IMR-90 (cell line): ENCODE measurements at places on chromosomes 5 and 9. TPM values are rescaled to one million over a fixed set of nuclear protein-coding genes. Genes with fewer than 3 reads are reported as not detected.
A peak's percentile ranks its signal among the peaks of the same experiment; 100 is the strongest.

ABO gene
- total RNA-seq = not detected in 2 replicates

SLIT3 gene
- total RNA-seq = 0.18 and 0.28 TPM in 2 replicates

NTRK2 gene
- total RNA-seq = under 0.01 TPM in 1 of 2 replicates, not detected in the other

LRRC14B gene
- total RNA-seq = not detected in 2 replicates

GZMA gene
- total RNA-seq = not detected in 2 replicates

FOXD4L5 gene
- under 0.01 TPM in 1 of 2 replicates, not detected in the other for total RNA-seq

HCN1 gene
- total RNA-seq = not detected in 2 replicates

RAD17 gene
- 10.9 and 13.3 TPM in 2 replicates for total RNA-seq

MLANA gene
- not detected in 2 replicates for total RNA-seq

EFNA5 gene
- total RNA-seq = 1.6 and 2.2 TPM in 2 replicates

MAMDC4 gene
- total RNA-seq = 0.18 and 0.28 TPM in 2 replicates

CCNJL gene
- 2.0 and 2.8 TPM in 2 replicates for total RNA-seq

DNA sequence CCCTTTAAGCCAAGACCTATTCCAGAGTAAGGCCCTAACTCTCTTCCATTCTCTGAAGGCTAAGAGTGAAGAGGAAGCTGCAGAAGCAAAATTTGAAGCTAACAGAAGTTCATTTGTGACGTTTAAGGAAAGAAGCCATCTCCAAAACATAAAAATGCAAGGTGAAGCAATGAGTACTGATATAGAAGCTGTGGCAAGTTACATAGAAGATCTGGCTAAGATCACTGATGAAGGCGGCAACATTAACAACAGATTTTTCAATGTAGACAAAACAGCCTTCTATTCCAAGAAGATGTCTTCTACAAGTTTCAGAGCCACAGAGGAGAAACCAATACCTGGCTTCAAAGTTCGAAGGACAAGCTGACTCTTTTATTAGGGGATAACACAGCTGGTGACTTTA, 1143.4 kb downstream of the CDH12 start:
- H3K4me1 ChIP-seq = no peaks in the 10 kb centered on the region
- no peak overlapping the region for H3K4me3 ChIP-seq
- DNase-seq = no peak
- no peaks in the 10 kb centered on the region for H3K27me3 ChIP-seq

DNA sequence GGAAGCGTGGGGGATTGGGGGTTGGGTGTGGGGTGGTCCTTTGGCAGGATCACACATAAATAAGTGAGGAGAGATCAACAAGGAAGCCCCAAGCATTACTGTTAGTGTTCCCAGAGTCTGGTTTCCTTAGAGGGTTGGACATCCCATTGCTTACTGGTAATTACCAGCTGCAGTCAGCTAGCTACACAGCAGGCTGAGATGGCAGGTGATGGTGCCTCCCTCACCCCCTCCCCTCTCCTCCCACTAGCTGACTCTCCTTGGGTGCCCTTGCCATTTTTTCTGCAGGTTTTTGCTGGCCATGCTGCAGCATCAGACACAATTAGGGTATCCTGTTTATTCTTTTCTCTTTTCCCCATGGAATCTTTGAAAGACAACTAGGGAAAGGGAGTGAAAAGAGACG, 107.5 kb upstream of the TLR4 start:
- no peaks in the 10 kb centered on the region for H3K4me1 ChIP-seq
- H3K36me3 ChIP-seq = no peaks in the 10 kb centered on the region
- DNase-seq = no peak
- no peak overlapping the region for H3K4me3 ChIP-seq
- H3K27ac ChIP-seq = no peak overlapping the region

DNA sequence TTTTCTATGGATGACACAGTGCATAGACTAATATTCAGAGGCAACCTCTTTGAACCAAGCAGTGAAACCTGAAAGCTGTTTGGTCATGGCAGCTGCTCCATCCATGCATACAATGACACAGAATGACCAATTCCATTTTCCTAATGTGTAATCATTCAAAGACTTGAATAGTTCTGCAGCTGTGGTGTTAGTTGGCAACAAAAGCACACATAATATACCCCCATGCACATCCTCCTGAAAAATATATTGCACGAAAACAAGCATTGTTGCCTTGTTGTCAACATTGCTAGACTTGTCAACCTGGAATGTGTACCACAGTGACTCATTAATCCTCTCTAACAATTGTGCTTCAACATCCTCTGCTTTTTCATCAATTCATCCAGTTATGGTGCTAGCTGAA, 71.0 kb upstream of the SEMA6A start:
- H3K36me3 ChIP-seq = no peaks in the 10 kb centered on the region
- H3K27me3 ChIP-seq = no peaks in the 10 kb centered on the region
- H3K27ac ChIP-seq = no peak overlapping the region
- no peak for DNase-seq
- no peaks in the 10 kb centered on the region for H3K4me1 ChIP-seq

GRCh38 chr5:175614861-175615260, 43.0 kb upstream of the HRH2 start:
- H3K27me3 ChIP-seq = no peaks in the 10 kb centered on the region
- H3K4me3 ChIP-seq = no peak overlapping the region
- no peak for DNase-seq
- H3K36me3 ChIP-seq = no peaks in the 10 kb centered on the region
- H3K4me1 ChIP-seq = no peaks in the 10 kb centered on the region

GRCh38 chr9:98998441-98999151, 54.9 kb downstream of the COL15A1 start:
- DNase-seq = peak; percentile 56
- H3K36me3 ChIP-seq = peaks cover 41% of the 10 kb centered on the region; the same call in 1 of the 2 replicates
- no peaks in the 10 kb centered on the region for H3K27me3 ChIP-seq
- no peak overlapping the region for H3K4me3 ChIP-seq

DNA sequence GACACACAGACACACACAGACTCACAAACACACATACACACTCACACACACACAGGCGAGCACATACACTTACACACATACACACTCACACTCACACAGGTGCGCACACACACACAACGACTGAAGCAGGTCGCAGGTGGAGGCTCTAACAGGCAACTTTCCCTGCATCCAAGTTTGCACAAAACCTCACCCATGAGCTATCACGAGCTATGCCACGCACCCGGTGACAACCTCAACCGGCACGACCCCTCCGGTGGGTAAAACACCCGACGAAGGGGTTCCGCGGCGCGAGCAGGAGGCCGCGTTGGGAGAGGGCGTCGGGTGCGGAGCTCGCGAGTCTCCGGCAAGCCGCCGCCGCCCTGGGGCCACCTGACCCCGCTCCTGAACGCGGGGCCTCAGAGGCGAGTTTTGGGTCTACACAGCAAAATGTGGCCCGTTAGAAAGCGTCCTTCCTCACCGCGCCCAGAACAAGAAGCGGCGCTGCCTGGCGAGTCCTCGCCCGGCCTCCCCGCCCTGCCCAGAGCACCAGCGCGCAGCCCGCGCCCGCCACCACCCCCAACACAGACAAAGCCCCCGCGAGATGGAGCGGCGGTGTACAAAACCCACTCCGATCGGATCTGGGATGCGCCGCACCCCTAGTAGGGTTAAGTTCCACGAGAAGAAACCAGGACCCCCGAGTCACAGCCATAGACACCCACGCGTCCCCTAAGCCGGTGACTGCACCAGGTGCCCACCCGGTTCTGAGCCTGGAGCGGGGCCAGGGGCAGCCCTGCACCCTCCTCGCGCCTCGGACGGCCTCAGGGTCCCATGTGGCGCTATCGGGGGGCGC, 665 bp downstream of the SLC6A3 start:
- no peaks in the 10 kb centered on the region for H3K4me1 ChIP-seq
- H3K27me3 ChIP-seq = peaks cover 73% of the 10 kb centered on the region
- no peaks in the 10 kb centered on the region for H3K36me3 ChIP-seq
- no peak for DNase-seq
- H3K27ac ChIP-seq = no peak overlapping the region
- H3K4me3 ChIP-seq = no peak overlapping the region

DNA sequence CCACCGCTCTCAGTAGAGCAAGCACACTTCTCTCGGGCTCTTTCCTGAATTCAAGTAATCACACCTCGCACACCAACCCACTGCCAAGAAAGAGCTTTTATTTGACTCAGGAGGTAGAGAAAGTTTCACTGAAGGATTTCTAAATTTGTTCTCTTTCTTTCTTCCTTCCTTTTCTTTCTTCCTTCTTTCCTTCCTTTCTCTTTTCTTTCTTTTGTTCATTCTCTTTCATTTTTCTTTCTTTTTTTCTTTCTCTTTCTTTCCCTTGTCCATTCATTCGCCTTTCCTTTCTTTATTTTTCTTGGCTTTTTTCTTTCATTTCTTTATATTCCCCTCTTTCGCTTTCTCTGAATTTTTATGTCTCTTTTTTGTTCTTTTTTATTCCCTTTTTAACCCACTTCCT, 300.1 kb downstream of the ENC1 start:
- H3K4me1 ChIP-seq = no peaks in the 10 kb centered on the region
- H3K27ac ChIP-seq = no peak overlapping the region
- no peaks in the 10 kb centered on the region for H3K36me3 ChIP-seq
- H3K4me3 ChIP-seq = no peak overlapping the region
- DNase-seq = no peak

DNA sequence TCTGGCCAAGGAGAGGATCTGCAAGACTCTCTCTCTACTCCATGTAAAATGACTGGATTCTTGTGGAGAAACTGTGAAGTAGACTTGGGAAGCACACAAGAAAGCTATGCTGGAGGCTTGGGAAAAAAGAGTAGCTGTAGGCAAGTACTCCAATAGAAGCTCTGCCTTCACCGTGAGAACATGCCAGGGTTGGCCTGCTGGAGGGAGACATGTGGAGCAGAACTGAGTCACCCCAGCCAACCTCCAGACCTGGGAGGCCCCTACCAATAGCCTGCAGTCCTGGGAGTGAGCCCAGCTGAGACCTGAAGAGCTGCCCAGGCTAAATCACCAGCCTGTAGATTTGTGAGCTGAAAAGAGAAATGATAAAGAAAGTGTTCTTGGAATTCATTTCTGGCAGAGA, 66.6 kb downstream of the DEPDC1B start:
- peaks cover 6% of the 10 kb centered on the region for H3K4me1 ChIP-seq
- no peaks in the 10 kb centered on the region for H3K36me3 ChIP-seq
- H3K4me3 ChIP-seq = no peak overlapping the region
- DNase-seq = peak; percentile 87

DNA sequence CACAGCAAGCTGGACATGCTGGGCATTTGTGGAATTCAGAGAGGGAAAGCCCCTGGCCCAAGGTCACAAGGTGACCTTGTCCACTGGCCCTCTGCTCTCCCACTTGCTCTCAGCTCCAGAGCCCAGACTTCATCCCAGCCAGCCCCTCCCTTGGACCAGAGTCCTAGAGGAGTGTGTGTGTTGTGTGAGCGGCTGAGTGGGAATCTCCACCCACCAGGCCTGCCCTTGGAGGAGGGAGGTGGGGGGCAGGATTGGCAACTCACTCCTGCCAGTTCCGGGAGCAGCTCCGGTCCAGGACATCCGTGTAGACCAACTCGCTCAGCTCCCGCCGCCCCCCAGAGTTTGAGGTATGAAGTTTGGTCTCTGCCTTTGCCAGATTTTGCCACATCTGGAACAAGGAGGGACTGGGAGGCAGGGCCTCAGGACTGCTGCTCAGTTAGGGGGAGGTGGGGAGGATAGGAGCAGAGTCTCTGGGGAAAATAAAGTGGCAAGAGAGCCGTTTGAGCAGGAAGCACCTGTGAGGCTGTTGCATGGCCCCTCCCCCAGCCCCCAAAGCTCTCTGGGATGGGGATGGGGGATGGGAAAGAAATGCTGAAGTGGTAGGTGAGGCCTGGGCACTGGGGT, 1.4 kb downstream of the MZB1 start:
- no peaks in the 10 kb centered on the region for H3K36me3 ChIP-seq
- peak; percentile 20 for DNase-seq

- no peak overlapping the region for H3K4me3 ChIP-seq
- no peaks in the 10 kb centered on the region for H3K36me3 ChIP-seq
- peaks cover 16% of the 10 kb centered on the region for H3K4me1 ChIP-seq
- no peak overlapping the region; the same call in 1 of the 2 replicates for H3K27ac ChIP-seq
Observed at GRCh38 chr9:129405089-129405826, 215.6 kb downstream of the C9orf50 start.

DNA sequence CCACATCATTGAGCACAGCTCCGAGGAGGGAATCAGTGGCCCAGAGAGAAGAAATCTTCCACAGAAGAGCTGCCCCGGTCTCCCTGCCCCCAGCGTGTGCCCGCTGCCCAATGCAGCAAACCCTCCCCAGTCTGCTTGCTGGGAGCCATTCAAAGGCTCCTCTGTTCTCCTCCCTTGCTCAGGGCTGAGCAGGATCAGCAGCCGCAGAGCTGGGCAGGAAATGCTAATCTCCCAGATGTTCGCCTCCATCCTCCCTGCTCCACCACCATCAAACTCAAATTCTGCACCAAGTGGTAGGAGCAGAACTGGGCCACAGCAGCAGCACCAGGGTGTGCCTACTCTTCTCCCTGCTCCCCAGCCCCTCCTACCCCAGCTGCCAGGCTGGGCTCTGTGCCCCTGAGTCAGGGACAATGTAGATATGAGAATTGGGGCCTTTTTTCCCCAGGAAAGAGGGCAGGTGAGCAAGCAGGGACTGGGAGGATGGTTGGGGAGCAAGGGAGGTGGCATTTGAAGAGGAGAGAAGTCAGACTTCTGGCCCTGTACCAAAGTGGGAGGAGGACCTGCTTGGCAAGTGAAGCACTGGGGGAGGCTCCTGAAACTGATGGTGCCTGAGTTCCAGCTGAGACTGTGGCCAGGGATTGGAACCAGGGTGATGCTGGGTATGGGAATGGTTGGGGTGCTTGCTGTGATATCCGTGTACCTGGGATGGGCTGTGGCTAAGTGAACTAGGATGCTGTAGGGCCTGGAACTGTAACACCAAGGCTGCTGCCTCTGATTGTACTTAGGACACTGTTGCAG, 1.9 kb upstream of the PCDH1 start:
- peaks cover 8% of the 10 kb centered on the region; the same call in 1 of the 2 replicates for H3K4me1 ChIP-seq
- peaks cover 81% of the 10 kb centered on the region for H3K27me3 ChIP-seq
- H3K4me3 ChIP-seq = no peak overlapping the region
- DNase-seq = no peak
- no peak overlapping the region for H3K27ac ChIP-seq

DNA sequence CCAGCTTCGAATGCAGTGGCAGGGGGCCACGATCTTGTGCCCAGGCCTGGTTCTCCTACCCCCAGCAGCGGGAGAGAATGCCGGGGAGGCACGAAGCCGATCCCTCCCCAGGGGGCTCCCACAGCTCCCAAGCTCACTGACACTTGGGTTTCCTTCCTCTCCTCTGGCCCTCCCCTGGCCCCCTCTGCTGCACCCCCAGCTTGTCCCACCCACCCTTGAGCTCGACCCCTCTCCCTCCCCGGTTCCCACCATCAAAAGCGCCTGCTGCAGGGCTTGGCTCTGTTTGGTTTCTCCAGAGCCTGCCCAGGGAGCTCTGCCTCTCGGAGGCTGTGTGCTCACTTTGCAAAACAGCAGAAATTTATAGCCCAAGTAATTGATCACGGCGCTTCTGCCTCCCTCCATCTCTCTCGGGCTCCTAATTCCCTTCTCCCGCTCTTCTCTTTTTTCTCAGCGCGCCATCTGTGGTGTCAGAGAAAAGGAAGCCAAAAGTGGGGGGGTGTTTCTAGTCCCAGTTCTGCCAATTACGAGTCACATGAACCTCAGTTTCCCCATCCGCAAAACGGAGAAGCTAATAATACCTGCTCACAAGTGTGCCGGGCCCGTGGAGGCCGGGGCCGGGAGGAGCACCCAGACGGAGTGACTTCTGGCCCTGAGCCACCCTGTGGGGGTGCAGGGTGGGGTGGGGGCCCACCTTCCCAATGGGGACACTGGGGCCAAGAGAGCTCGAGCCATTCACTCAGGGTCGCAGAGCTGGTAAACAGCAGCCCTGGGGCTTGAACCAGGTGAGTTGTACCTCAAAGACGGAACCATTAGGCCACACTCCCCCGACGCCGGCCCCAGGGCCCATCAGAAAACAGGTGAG, 141.2 kb upstream of the IER5L start:
- no peak overlapping the region for H3K27ac ChIP-seq
- H3K27me3 ChIP-seq = no peaks in the 10 kb centered on the region
- H3K4me3 ChIP-seq = no peak overlapping the region
- H3K36me3 ChIP-seq = no peaks in the 10 kb centered on the region

- no peak for DNase-seq
- no peaks in the 10 kb centered on the region for H3K4me1 ChIP-seq
- no peak overlapping the region for H3K4me3 ChIP-seq
- peaks cover 23% of the 10 kb centered on the region for H3K27me3 ChIP-seq
Observed at GRCh38 chr5:142072488-142072887, 36.1 kb upstream of the NDFIP1 start.
